HAP-1 (cell line): ENCODE measurements at places on chromosomes 3 and 15.

- DNase-seq, result no peak
Measured at GRCh38 chr15:89463113-89463512, 33.3 kb downstream of the RHCG start.

- peak; percentile 79 for DNase-seq
Measured at GRCh38 chr3:155391551-155391958, 98.1 kb upstream of the STRIT1 start.

DNA sequence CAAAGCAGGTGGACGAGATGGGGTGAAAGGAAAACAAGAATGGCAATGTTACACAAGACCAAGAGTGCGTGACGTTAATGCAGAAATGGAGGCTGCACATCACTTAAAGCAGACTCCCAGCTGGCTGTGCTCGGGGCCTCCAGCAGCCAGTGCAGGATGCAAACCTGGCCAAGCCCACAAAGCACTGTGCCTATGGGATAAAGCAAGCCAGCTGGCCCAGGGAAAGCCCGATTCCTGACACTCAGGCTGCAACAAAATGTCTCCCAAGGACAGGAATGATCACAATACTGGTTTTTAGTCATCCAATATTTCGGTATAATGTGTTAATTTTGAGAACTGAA, 86.2 kb downstream of the SEC22A start:
- no peak for DNase-seq

GRCh38 chr15:92807971-92808571, 92.1 kb upstream of the CHD2 start:
- DNase-seq, result peak; percentile 50

DNA sequence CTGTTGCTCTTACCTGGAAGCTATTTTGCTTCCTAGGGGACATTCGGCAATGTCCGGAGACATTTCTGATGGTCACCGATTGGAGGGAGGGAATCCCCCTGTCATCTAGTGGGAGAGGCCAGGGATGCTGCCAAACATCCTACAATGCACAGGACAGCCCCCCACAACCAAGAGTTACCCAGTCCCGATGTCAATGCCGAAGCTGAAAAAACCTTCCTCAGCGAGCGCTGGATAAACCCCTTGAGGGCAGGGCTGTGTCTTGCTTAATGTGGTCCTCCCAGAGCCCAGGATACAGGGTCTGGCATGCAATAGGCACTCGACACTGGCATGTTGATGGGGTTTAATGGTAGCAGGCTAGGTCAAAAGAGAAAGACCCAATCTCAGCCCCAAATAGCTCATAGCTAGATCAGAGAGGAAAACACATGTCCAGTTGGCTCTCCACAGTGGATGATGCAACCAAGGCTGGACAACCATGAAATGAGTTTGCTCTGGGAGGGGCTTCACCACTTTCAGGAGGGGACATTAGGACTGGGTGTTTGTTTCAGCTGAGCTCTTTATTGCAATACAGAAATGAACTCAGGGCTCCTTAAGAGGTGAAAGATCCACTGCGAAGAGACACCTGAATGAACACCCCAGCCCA, 16.5 kb upstream of the PAQR5 start:
- no peak for DNase-seq

- DNase-seq, result no peak
Measured at GRCh38 chr15:31332681-31333071, 6.0 kb downstream of the KLF13 start.

DNA sequence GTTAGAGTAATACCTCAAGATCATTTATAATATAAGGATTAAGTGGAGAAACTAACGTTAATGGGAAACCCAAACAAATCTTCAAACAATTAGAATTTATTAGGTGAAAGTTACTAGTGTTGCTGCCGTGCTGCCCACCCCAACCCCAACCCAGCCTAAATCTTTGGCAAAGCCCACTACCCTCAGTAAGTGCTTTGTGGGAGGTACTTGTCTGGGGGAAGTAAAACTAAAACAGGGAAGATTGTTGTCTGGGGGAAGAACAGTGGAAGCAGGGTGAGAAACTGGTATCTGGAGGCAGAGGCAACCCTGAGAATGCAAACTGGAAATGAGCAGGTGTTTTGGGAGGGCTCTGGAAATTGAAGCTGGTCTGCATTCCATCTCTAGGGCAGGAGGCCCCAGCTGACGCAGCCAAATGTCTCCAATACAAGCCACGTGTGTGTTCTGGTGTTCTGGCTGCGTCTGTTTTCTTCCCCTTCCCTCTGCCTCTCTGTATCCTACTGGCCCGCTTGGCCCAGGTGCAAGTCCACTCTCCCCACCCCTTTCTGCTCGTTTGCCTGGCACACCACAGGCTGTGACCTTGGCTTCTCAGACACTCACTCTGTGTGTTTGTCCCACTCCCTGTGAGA, 32.7 kb downstream of the FEM1B start:
- DNase-seq, result no peak

DNA sequence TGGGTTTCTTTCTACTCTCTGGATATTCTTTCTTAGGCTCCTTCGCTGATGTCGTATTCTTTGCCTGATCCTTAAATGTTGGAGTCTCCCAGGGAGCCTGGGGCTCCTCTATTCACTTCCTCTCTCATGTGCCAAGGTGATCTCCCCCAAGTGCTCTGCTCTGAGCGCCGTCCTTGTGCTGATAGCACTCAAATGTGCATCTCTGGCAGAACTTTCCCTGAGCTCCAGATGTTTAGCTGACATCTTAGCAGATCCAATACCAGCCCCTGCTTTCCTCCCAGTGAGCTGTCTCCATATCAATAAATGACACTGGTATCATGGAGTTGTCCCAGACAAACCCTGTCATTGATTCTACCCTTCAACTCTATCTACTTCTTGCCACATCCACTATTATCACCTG, 62.4 kb downstream of the NTRK3 start:
- DNase-seq, result no peak

GRCh38 chr3:125684199-125684598, 88.9 kb upstream of the OSBPL11 start:
- DNase-seq, result peak; percentile 56

DNA sequence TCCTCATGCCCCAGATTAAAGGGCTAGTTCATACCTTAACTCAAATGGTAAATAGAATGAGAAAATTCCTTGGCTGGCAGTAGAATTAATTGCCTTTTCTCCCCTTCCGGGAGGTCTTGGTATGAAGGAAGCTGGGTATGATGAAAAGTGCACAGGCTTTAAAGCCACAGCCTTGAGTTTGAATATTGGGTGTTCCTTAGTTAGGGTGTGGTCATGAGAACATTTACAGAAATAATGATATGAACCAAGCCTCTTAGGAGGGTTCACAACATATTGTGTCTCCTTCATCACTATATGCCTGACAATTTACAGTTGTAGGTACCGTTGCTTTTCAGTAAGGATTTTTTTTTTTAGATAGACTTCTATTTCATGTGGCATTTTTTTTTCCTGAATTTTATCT, 48.1 kb downstream of the PYDC2 start:
- DNase-seq, result no peak

DNA sequence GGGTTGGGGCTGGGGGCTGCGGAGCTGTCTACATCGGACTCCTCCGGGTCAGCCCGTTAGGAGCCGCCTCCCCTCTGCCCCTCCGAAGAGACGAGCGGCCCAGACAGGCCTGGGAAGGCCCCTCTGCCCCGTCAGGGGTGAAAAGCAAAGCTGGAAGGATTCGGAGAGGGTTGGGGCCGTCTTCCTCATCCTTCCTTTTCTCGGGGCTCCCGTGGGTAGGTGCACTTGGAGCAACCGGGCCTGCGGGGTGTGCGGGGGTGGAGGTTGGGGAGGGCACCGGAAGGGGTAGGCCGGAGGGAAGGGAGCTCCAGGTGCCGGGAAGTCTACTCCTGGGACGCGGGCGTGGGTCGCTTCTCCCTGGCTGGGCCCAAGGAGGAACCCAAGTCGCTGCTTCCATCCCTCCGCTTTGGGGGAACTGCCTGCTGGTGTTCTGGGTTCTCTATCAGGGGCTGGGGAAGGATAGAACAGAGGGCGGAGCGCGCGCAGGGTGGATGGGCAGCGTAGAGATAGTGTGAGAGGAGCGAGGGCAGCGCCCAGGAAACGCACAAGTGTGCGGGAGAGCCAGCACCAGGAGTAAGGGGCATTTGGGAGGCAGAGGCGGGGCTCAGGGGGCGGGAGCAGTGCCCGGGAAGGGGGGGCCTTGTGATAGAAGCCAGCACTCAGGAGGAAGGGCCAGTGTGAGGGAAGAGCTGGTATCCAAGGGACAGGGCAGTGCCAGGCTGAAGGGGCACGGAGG, 590 bp downstream of the POLR2H start:
- DNase-seq, result no peak

- DNase-seq, result no peak
Measured at GRCh38 chr3:29696311-29696710, 415.4 kb downstream of the RBMS3 start.

GRCh38 chr3:119349354-119350041, 55.3 kb downstream of the ARHGAP31 start:
- peak; percentile 67 for DNase-seq

- no peak for DNase-seq
Measured at GRCh38 chr3:14453876-14454638, 51.7 kb downstream of the SLC6A6 start.

- DNase-seq, result no peak
Measured at GRCh38 chr15:63686351-63686750, 89.2 kb downstream of the FBXL22 start.

GRCh38 chr3:107958146-107958545, 132.7 kb downstream of the CD47 start:
- no peak for DNase-seq

GRCh38 chr15:81483496-81483895, 109.5 kb upstream of the TMC3 start:
- no peak for DNase-seq
